ENCODE measurements at places on chromosomes 7 and 10.

DNA sequence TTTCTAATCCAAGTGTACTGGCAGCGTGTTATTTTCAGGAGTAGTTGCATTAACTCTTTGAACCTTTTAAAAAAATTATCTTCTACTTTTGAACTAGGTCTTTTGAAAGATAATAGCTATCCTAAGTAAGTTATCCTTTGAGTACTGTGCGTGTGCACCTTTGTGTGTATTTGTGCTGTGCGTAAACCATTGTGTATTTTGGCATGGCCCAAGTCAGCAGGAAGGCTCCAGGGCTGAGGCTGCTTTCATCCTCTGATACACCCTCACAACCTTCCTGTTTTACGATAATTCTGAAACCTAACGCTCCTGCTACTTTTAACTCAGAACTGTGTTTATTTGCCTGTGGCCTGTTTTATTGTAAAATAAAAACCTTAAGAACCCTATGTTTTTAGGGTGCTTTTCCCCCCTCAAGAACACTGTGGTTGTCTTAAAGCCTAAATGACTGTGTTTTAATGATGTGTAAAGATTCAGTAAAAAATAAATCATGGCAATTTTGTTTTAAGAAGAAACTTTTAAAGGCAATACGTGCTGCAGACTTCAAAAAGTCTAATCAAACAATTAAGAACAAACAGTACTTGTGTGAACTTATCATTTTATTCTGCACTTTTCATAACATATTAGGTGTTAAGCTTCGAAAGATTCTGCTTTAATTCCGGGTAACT is 57.5 kb downstream of the HDAC9 start:
- no peak for DNase-seq

DNA sequence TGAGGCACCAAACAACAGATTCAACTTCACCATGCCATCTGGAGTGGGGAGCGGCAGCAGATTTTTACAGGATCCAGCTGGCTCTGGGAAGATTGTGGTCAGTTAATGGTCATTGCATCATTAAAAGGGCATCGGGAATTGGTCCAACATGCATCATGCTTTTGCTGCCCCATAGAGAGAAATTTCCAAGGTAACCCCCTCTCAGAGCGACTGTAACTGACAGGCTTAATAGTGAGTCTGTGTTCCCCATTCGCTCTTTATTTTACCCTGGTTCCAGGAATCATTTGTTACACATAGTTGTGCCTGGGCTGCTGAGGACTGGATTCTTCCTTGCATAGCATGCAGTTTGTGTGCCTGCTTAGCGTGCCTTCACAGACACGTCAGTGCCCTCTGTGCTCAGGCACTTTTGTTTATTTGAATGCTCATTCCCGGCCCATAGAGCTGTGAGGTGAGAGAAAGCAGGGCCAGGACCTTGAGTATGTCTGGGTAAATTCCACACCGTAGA is 49.9 kb downstream of the CDHR3 start:
- no peak for DNase-seq

DNA sequence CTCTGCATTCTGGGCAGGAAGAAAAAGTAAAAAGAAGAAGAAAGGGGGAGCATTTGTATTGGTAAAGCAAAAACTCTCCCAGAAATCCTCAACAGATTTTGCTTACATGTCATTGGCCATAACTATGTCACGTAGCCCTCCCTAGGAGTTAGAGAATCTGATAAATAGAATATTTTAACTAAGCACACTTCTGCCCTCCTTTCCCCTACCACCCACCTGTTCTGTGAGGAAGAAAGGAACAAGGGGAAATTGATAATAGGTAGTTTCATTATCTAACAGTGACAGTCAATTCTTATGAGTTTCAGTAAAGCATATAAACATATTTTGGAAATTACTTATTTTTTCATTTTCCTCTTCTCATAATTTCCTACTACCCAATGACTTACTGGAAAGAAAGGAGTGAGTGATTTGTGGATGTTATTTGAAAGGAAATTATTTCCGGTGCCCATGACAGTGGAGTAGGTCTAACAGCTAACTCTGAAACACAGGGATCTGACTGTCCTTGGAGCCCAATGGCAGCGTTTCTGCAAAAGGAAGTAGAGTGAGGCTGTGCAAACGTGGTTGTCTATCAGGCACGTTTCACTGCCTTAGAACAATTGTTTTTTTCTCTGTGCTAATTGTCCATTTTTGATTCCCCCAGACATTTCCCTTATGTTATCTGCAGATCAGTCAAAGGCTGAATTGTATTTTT is 128.6 kb upstream of the MDFIC start:
- no peak for DNase-seq

GRCh38 chr7:73976761-73977618 is 51.0 kb upstream of the ELN start:
- peak; percentile 85 for DNase-seq

DNA sequence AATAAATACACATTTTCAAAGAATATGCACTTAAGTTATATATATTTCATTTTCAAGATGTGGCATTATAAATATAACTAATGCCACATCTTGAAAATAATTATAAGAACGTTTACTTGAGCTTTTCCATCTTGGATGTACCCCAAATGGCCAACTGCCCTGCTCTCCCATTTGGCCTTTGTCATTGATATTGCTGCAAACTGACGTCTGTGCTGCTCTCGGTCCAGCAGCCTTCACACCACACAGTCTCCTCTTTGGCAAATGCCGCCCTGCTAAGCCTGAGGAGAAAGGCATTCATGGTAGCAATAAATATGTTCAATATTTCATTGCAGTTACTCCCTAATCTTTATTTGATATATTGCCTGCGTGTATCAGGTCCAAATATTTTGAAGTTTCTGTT is 384.6 kb upstream of the ADARB2 start:
- DNase-seq: no peak

DNA sequence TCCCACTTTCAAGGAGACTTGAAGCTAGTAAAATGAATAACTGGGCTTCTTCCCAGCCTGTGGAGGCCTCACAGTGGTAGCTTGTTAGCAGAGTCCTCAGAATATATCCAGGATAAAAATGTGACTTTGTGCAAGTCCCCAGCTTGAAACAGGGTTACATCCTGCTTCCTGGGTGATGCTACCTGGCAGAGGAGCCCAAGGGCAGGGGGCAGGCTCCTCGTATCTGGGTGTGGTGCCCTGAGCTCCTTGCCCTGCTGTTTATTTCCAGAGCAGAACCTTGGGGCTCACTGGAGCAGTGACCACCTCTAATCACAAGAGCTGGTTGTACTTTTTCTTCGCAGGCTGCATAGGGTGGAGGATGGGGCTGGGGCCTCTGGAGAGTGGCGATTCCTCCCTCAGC is 94.8 kb downstream of the GRK5 start:
- no peak for DNase-seq

DNA sequence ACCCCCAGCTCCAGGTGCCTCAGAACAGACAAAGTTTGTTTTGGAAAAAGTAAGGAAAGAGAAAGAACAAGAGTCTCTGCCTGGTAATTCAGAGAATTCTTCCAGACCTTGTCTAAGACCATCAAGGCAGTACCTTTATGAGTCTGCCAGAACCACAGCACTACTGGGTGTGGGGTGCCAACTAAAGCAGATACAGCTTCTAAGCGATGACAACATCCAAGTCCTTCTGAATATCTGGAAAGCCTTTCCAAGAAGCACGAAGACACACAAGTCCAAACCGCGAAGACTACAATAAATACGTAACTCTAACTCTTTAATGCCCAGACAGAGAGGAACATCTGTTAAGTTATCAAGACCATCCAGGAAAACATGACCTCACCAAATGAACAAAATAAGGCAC is 94.3 kb downstream of the SIRT1 start:
- DNase-seq: no peak

DNA sequence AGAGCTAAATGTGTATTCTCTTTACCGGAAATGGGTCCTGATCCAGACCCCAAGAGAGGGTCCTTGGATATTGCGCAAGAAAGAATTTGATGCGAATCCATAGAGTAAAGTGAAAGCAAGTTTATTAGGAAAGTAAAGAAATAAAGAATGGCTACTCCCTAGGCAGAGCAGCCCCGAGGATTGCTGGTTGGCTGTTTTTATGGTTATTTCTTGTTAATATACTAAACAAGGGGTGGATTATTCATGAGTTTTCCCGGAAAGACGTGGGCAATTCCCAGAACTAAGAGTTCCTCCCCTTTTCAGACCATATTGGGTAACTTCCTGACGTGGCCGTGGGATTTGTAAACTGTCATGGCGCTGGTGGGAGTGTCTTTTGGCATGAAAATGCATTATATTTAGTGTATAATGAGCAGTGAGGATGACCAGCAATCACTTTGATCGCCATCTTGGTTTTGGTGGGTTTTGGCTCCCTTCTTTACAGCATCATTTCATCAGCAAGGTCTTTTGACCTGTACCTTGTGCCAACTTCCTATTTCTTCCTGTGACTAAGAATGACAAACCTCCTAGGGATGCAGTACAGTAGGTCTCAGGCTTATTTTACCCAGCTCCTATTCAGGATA is 60.4 kb downstream of the ARL4A start:
- DNase-seq: no peak

Data from fibroblast of skin of left quadriceps (primary cell).